ENCODE measurements at places on chromosomes 11 and 22. TPM values are rescaled to one million over a fixed set of nuclear protein-coding genes. Genes with fewer than 3 reads are reported as not detected.

NXPE2 gene
- total RNA-seq: not detected

DNA sequence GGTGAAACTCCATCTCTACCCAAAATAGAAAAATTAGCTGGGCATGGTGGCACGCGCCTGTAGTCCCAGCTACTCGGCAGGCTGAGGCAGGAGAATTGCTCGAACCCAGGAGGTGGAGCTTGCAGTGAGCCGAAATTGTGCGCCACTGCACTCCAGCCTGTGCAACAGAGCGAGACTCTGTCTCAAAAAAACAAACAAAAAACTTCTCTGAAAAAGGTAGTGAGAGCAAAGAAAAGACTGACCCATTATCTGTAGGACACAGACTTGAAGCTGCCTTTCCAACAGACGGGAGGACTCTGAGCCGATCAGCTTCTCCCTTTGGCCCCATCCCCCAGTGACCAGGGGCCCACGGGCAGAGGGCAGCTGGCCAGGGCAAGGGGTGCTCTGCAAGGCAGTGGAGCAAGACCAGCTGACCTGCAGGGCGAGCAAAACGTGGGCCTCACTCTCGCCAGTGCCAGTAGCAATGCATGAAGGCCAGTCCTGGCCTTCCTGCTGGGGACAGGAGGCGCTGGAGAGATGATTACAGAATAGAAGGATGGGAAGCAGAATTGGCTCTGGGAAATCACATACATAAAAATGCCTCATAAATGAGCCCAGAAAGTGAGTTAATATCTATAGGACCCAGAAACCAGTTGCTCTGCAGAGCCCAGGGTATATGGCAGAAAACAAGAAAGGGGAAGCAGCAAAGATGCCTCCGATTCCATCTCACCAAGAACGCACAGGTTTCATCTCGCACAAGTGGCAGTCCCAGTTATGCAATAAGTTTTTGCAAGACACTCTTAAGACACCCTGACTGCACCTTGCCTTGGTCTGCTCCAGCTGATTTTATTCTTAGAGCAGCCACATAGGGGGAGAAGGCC, 2.8 kb downstream of the EHD1 start:
- DNase-seq: no peak

NAALAD2 gene
- total RNA-seq: not detected

SUSD2 gene
- total RNA-seq: 0.80 TPM

GRCh38 chr22:18071968-18072310, 5.9 kb upstream of the PEX26 start:
- no peak for DNase-seq

GRCh38 chr11:61815790-61816735, 740 bp downstream of the FADS1 start:
- peak; percentile 82 for DNase-seq

CABP4 gene
- total RNA-seq: 0.37 TPM

DNA sequence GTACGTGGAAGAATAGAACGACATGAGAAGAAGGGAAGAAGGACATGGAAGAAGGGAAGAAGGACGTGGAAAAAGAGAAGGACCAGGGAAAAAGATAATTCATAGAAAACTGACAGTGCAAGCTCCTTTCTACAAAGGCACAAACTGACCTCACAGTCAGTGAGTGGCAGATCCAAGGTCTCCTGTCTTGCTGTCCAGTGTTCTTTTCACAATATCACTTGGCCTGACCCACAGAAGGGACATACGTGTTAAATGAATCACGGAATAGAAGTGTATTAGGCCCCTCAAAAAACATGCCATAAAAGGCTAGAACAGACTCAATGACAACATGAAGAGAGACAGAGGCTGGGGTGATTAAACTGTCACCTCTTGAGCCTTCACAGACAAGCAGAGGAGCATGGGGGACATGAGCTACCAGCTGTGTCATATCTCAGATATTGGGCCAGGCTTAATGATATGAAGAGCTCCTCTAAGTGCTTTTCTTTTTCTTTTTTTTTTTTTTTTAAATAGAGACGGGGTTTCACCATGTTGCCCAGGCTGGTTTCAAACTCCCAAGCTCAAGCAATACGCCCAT, 4.6 kb downstream of the ASCC2 start:
- DNase-seq: no peak

GRCh38 chr22:48968201-48968959, 859.3 kb downstream of the BRD1 start:
- peak; percentile 36 for DNase-seq

DNA sequence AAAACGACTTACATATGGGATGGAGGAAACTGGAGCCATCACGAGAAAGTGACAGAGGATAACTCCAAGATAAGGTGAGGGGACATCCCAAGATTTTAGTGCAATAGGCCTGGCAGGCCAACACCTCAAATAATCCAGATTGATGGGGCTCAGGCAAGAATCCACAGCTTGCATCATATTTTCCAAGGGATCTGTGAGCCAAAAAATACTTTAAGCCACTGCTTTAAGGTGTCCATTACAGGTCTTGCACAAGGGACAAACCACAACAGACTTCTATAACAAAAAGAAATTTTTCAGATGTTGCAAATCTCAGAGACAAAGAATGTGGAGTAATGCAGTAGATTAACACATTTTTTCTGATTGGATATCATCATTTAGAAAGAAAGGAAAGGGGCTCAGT, 45.6 kb downstream of the DENND5A start:
- no peak for DNase-seq

LRRC32 gene
- total RNA-seq: 5.7 TPM

- no peak for DNase-seq
These were observed 34.3 kb downstream of the SCUBE1 start for GRCh38 chr22:43308836-43309235.

NOX4 gene
- total RNA-seq: not detected

GRCh38 chr22:25357132-25357455, 137.7 kb downstream of the CRYBB2 start:
- DNase-seq: no peak

TEX12 gene
- 0.34 TPM for total RNA-seq

GRCh38 chr11:118090545-118091162, 3.9 kb upstream of the SMIM35 start:
- DNase-seq: no peak

DNA sequence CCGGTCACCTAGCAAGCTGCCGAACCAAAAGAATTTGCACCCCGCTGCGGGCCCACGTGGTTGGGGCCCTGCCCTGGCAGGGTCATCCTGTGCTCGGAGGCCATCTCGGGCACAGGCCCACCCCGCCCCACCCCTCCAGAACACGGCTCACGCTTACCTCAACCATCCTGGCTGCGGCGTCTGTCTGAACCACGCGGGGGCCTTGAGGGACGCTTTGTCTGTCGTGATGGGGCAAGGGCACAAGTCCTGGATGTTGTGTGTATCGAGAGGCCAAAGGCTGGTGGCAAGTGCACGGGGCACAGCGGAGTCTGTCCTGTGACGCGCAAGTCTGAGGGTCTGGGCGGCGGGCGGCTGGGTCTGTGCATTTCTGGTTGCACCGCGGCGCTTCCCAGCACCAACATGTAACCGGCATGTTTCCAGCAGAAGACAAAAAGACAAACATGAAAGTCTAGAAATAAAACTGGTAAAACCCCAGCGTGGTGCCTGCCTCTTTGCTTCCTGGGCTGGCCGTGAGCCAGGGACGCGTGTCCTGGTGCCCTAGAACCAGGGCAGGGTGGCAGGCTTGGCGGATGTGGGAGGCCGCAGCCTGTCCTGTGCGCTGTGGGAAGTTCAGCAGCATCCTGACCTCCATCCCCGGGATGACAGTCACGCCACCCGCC, 13.2 kb downstream of the CCND1 start:
- DNase-seq: no peak

- DNase-seq: no peak
These were observed 124.3 kb upstream of the NTM start for GRCh38 chr11:131246156-131246555.

- DNase-seq: peak; percentile 81
These were observed 22.0 kb downstream of the RHBDD3 start for GRCh38 chr22:29245626-29246385.

TECTA gene
- total RNA-seq: 0.37 TPM

Data from activated CD4-positive, alpha-beta T cell treated with anti-CD3 and anti-CD28 coated beads for 36 hours (primary cell).